GM12878 (cell line): ENCODE measurements at places on chromosomes 6 and 20. TPM values are rescaled to one million over a fixed set of nuclear protein-coding genes. Genes with fewer than 3 reads are reported as not detected.

- DNase-seq = no peak
These were observed 26.3 kb upstream of the TRAM2 start for GRCh38 chr6:52603000-52603795.

DNA sequence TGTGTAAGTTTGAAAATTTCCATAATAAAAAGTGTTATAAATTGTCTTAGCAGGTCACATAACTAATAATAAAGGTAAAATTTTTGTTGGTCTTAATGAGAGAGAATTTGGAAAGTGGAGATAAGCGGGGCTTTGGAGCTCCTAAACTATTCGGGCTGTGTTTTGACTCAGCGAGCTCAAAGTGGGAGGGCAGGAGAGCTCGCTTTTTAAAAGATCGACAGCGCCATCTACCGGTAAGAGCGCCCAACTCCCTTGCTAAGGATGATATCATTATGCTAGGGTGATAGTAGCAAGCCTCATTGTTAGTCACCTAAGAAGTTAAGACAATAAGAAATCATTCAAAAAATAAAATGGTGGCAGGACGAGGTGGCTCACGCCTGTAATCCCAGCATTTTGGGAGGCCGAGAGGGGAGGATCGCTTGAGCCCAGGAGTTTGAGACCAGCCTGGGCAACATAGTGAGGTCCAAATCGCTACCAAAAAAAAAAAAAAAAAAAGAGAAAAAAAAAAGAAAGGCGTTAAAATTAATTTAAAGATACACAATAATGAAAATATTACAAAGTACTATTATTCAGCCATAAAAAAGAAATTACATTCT lies 24.8 kb downstream of the C6orf15 start:
- DNase-seq = peak; percentile 25

The CABLES2 gene
- polyA plus RNA-seq = 2.5 and 2.6 TPM in 2 replicates

GRCh38 chr20:43658069-43658722 lies 8.7 kb upstream of the MYBL2 start:
- no peak for DNase-seq

- no peak for DNase-seq
These were observed 118.0 kb downstream of the DLL1 start for GRCh38 chr6:170172825-170173256.

GRCh38 chr6:117718895-117719294 lies 43.6 kb downstream of the NUS1 start:
- no peak for DNase-seq

The OPN5 gene
- not detected in 2 replicates for polyA plus RNA-seq

The WDR27 gene
- 16.6 and 22.0 TPM in 2 replicates for polyA plus RNA-seq

GRCh38 chr20:58852543-58853271 lies at the start of gene GNAS:
TSS of gene GNAS (plus strand) at chr20:58852716.
- DNase-seq = no peak

The ACTL10 gene
- 3.6 and 3.7 TPM in 2 replicates for polyA plus RNA-seq

GRCh38 chr20:44736170-44737021 lies 9.3 kb upstream of the KCNK15 start:
- no peak for DNase-seq

The EYS gene
- polyA plus RNA-seq = 0.08 and 0.09 TPM in 2 replicates

DNA sequence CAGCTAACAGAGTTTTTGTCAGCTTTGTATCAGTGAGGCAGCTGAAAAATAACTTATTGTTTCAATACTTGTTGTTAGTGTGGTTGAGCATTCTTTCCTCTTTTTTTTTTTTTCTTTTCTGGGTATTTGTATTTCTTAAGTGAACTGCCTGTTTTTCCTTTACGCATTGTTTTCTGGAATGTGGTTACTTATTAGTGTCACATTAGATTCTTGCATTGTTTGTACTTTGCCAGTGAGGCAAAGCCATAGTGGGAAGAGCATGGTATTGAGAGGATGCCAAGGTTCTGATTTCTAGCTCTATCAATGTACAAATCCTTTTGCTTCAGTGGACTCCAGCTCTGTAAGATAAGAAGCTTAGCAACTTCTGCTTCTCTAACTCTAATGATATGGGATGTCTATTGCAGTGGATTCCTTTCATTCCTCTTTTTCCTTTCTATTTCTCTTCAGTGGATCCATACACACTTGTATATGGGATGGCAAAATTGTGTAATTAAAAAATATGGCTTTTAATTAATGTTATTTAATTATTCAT lies 3.9 kb downstream of the CDKAL1 start:
- no peak for DNase-seq

The ZBP1 gene
- 3.0 and 3.3 TPM in 2 replicates for polyA plus RNA-seq

- no peak for DNase-seq
These were observed 31.2 kb downstream of the TTLL9 start for GRCh38 chr20:31901615-31902014.

GRCh38 chr20:37713396-37713795 lies 19.6 kb downstream of the CTNNBL1 start:
- no peak for DNase-seq

DNA sequence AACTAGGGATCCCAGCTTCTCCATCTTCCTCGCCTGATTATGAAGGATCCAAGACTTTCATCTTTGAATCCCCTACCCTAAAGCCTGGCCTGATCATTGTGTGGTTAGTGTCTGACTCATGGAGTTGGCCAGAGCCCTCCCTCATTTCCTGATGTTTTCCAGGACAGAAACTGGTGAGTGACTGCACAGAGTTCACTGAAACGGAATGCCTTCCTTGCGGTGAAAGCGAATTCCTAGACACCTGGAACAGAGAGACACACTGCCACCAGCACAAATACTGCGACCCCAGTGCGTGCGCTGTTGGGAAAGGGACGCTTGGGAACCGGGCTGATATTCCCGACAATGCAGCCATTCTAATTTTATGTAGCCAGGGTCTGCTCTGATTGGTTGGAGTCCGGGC lies 4.0 kb downstream of the CD40 start:
- DNase-seq = no peak

GRCh38 chr20:18190338-18191233 lies 52.9 kb downstream of the KAT14 start:
- no peak for DNase-seq

DNA sequence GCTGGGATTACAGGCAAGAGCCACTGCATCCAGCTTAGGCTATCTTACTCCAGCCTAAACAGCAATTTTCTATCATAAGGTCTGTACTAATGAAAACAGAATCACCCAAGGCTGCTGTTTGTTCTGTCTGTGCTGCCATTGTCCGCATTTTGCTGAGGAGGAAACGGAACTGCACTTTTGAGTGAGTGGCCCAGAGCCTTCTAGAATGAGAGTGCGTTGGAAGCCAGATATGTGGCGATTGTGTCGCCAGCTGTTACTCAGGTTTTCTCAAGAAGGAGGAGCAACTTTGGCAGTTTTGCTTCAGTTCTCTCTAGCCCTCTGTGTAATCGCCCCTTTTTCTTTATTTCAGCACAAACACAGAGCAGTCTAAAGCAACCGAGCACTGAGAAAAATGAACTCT lies 18.3 kb downstream of the PRDM1 start:
- no peak for DNase-seq

DNA sequence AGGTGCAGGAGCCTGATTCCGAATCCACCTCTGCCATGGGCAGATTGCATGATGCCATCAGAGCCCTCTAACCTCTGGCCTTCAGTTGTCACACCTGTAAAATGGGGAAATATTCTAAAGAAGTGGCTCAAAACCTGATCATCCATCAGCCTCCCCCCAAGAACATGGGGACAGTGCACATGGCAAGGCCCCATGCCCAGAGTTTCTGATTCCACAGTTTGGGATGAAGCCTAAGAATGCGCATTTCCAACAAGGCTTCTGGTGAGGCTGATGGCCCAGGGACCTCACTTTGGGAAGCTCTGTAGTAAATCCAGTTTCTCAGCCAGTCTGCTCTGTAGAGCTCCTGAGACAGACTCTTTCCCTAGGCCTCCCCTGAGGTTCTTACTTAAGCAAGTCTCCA lies 119.9 kb upstream of the CD93 start:
- no peak for DNase-seq

The TRIM26 gene
- polyA plus RNA-seq = 66.0 and 75.3 TPM in 2 replicates
